ENCODE measurements at places on chromosomes 13 and 19.
A peak's percentile ranks its signal among the peaks of the same experiment; 100 is the strongest.

- DNase-seq = no peak
These were observed 10.4 kb downstream of the FCER2 start for GRCh38 chr19:7691497-7691896.

DNA sequence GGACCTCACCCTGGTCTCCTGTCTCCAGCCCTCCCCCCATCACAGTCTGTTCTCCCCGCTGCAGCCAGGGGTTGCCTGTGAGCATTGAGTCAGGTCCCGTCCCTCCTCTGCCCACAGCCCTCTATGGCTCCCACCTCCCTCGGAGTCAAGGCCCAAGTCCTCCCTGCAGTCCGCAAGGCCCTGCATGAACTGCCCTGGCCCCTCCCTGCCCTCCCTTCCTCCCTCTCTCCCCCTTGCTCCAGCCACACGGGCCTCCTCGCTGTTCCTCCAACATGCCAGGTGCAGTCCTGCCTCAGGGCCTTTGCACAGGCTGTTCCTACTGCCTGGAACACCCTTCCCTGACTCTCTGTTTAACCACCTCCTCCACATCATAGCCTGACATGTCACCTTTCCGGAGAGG is 2.8 kb downstream of the TINCR start:
- DNase-seq = no peak

GRCh38 chr13:112711528-112712265 is 21.9 kb downstream of the ATP11A start:
- peak; percentile 69 for DNase-seq

GRCh38 chr13:77902319-77902963 is 16.2 kb downstream of the EDNRB start:
- DNase-seq = no peak

DNA sequence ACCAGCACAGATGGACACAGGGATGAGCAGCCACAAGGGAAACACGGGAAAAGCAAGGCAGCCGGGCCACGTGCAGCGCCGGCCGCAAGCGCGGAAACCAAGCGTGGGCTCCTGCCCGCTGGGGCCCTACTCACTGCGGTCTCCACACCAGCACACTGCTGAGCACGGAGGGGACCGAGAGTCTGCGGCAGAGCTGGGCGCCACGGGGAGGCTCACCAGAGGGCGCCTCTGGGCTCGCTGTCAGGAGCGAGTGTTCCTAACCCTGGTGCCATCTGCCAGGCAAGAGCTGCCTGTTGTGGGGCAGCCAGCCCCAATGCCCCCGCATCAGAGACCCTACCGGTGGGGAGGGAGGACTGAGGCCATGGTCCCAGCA is 26.5 kb downstream of the MPND start:
- peak; percentile 70 for DNase-seq

- no peak for DNase-seq
These were observed 12.4 kb upstream of the PROZ start for GRCh38 chr13:113145911-113146598.

DNA sequence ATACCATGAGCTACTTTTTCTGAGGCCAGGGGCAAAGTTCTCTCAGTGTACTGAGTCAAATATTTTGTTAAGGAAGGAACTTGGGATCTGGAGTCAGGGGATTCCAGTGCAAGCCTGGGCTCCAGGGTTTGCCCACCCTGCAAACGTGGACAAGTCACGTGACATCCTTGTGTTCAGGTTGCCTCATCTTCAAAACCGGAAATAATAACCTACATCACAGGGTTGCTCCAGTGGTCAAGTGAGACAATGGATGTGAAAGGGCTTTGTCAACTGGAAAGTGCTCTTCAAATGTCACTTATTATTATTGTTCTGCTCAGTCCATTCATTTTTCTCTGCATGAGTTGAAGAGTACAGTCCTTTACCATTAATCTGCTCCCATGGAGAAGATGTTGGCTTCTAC is 414.9 kb downstream of the COG6 start:
- DNase-seq = peak; percentile 34

- no peak for DNase-seq
These were observed 74.5 kb upstream of the FRY start for GRCh38 chr13:31956980-31957644.

GRCh38 chr19:58401840-58402421 is 6.5 kb downstream of the RNF225 start:
- DNase-seq = no peak

DNA sequence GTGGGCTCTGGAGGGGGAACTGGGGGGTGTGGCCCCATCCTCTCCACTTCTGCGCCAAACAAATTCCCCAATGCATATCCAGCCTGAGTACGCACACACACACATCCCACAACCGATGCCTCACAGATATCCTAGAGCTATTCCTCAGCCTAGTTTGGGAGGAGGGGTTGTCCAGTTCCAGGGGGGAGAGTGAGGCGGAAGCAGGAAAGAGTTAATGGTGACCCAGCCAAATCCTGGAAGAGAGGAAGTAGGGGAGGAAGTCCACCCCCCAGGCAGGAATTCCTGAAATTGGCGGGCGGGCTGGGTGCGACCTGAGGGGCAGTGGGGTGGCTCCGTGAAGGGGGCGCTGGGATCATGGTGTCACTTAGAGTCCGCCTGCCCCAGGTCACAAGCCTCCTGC is 897 bp downstream of the GPR4 start:
- DNase-seq = no peak

GRCh38 chr13:95642999-95643398 is 1.5 kb downstream of the DZIP1 start:
- DNase-seq = peak; percentile 19

- no peak for DNase-seq
These were observed 3.0 kb upstream of the IL12RB1 start for GRCh38 chr19:18089726-18090125.

DNA sequence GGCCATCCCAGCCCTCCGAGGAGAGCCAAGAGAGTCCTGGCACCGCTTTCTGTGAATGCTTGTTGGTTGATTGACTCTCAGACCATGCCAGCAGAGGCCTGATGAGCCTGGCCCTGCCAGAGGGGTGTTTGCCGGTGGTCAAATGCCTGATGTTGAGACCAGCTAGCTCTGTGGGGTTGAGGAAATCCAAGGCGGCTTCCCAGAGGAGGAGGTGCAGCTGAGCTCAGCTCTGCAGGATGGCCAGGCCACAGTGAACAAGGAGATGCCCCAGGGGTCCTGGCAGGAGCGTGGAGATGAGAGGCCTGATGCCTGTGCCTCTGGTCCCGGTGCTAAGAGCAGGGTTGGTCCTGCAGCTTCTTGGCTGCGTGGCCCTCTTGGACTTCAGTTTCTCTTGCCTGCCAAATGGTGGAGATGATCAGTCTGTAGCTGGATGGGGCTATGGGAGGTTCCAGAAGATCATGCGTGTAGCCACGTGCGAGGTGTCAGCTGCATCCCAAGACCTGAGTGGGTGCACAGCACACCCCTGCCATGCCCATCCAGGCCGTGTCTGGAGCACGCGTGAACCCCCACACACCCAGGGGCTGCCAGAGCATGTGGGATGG is 16.8 kb downstream of the NFIC start:
- no peak for DNase-seq

GRCh38 chr13:28492569-28493367 is 2.2 kb downstream of the FLT1 start:
- peak; percentile 39 for DNase-seq

DNA sequence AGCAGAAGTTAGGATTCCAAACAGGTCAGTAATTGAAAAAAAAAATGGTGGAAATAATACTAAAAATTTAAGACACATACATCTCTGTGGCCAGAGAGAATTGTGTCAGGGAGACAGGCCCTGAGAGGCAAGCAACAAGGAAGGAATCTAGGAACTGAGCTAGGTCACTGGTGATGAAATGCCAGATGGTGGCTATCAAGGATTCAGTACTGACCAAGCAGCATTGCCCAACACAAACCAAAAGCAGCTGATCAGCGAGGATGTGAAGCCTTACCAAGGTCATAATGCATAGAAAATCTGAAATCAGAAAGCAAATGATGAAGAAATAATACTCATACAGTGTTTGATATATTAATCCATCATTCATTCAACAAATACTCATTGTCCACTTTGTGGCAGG is 905.0 kb downstream of the GPC5 start:
- no peak for DNase-seq

GRCh38 chr19:40339018-40339728 is 9.0 kb downstream of the C19orf47 start:
- DNase-seq = no peak

- peak; percentile 44 for DNase-seq
These were observed 4.2 kb downstream of the LYL1 start for GRCh38 chr19:13098277-13099072.

DNA sequence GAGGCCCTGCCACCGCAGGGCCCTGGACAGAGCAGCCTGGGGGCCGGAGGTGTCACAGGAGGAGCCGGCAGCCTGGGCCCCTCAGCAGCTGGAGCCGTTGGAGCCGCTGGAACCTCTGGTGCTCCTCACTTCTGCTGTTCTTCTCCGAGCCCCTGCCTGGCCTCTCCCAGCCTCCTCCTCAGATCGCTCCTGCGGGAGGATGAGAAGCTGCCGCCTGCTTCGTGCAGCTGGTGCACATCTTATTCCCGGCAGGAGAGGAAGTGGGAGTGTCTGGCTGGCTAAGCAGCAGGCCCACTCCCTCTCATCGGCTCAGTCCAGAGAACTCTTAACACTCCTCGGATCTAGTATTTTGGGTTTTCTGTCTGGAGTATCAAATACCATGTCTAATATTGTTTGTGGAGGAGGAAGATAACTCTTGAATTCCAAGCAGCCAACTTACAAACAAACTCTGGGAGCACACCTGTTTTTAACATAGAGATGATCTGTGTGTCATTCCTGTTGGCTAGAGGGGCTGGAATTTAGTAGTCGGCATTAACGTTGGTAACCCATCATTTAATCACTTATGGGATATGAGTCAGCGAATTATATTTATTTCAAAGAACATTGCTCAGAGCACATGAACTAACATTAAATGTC is 37.1 kb upstream of the RNF113B start:
- no peak for DNase-seq

DNA sequence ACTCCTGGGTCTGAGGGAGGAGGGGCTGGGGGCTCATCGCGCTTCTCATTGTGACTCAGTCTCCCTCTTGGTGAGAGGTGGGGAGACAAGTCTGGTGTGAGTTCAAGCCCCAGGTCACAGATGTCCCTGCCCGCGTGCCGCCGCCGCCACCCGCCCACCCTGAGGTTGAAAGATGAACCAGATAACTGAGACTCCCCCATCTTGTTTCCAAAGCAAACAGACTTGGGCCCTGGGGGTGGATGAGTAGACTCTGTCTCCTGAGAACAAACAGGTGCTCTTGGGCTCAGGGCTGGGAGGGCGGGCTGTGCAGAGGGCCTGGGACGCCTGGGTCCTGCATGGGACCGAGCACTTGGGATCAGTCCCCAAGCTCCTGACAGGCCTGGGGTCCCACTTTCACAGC is 567 bp downstream of the SBK2 start:
- DNase-seq = no peak

DNA sequence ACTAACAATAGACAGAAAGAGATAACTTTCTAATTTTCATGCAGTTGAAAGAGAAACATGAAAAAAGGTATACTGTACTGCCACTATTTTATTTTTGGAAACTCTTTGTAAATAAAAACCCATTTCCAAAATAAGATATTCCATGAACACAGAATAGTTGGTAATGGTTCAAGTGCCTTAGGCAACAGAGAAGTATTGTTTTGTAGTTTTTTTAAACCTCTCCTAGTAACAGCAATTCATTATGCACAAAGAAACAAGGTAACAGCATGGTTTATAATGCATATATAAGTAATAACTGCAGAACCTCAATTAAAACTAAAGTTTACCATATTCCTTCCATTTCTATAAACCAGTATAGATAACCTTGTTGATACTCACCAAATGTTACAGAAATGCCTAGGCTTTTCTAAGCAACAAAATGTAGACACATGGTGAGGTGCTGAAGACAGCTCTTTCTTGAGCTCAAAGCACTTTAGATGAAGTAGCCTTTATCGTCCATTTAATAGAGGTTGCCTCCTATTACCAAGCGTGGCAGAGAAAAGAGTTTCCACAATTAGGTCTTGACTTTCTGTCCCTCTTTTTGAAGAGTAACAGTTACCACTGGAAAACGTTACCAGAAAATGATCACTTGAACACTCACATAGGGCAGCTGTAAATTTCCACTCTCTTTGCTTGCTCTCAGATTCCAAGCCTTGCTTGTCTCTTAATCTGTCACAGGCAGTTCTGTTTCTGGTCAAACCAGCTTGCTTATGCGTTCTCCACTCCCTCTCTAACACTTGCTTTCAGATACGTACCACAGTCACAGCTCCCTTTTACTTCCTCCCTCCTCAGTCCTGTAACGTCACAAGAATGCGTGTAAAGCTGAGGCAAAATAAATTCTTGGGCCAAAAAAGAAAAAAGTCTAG is 42.9 kb downstream of the CAB39L start:
- DNase-seq = no peak

DNA sequence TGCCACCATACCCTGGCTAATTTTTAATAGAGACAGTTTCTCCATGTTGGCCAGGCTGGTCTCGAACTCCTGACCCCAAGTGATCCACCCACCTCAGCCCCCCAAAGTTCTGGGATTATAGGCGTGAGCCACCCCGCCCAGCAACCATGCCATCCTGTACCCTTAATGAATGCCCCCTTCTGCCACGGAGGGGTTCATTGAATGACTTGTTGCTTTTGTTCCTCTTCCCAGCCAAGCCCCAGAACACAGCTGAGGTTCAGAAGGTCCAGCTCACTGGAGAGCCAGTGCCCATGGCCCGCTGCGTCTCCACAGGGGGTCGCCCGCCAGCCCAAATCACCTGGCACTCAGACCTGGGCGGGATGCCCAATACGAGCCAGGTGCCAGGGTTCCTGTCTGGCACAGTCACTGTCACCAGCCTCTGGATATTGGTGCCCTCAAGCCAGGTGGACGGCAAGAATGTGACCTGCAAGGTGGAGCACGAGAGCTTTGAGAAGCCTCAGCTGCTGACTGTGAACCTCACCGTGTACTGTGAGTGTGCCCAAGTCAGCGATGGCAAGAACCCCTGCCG is 6.0 kb downstream of the PVR start:
- no peak for DNase-seq

DNA sequence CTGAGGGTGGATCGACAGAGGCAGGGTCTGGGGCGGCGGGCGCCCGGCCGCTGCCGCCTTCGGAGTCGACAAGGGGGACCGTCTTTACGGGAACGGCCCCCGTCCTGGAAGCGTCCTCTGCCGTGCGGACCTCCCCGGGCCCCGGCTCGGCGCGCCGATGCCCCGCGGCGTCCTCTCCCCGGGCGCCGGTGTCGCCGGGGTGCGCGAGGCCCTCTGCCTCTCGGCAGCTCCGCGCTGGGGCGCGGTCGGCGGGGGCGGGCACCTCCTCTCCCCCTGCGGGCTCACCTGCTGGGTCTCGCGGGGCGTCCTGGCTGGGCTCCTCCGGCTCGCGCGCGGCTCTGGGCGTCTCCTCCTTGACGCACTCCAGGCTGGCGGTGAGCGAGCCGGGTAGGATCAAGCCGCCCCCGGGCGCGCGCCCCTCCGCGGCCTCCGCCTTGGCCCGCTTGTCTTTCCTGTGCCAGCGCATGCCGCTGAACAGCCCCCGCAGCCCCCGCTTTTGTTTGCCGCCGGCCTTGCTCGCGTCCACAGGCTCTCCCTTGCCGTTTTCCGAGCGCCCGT is 1.5 kb downstream of the AMER2 start:
- DNase-seq = peak; percentile 81

- no peak for DNase-seq
These were observed 2874.1 kb upstream of the PCDH20 start for GRCh38 chr13:64289702-64290101.

GRCh38 chr19:45275370-45275971 is 24.4 kb downstream of the MARK4 start:
- DNase-seq = peak; percentile 33

All from retina (tissue), 1 donor.